HuH-7 (cell line): ENCODE measurements at places on chromosomes 11 and 22.

DNA sequence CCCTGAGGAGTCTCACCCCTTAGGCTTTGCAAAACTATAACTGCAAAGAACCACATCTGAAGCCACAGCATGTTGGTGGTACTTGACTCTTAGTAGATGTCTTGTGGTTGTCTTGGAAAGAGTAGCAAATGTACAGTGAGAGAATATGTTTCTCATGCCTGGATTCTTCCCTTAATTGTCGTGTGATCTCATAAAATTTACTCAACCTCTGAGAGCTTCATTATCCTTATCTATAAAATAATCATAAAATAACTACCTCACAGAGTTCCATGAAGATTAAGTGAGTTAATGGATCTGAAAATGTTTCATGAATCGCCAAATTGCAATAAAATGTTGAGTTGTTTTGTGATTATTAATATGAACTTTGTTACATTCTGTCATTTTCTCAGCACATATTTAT lies 491.5 kb downstream of the METTL15 start:
- no peak for DNase-seq

DNA sequence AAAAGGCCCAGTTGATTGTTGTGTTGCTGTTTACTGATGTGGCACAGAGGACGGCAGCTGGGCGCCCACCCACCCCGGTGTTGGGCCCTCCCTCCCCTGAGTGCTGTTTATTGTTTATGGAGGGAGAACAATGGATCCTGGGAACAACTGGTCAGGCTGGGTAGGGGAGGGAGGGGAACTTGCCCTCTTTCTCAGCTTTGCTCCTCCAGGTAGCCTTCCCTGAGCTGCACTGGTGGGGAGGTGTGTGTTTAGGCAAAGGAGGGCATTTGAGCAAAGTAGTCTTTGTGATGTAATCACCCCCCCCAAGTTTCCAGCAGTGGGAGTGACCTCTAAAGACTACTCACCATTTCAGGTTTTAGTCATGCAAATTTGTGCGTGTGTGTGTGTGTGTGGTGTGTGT lies 1035.3 kb downstream of the NTM start:
- no peak for DNase-seq

GRCh38 chr11:4466871-4467442 lies 15.5 kb upstream of the OR52K1 start:
- no peak for DNase-seq

- DNase-seq = no peak
Observed at GRCh38 chr22:20918663-20919218, 1.5 kb downstream of the CRKL start.
